ENCODE measurements at places on chromosomes 1 and 21.

- DNase-seq: no peak
Observed at GRCh38 chr1:216081445-216081844, 341.8 kb downstream of the USH2A start.

DNA sequence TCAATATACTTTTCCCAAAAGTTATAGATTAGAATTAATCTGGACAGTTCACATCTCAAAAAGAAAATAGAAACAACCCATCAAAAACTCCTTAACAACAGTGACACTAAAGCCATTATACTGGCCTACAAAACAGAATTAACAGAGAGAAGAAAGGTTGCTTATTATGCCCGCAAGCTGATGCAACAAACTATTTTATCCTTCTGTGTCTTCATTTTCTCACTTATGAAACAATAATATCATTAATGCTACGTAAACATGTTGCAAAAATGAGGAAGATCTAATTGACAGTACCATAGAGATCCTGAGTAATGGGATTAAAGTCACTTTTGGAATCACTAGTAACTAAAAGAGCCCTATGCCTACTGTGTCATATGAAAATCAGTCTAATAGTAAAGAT is 32.6 kb downstream of the LPGAT1 start:
- DNase-seq: no peak

DNA sequence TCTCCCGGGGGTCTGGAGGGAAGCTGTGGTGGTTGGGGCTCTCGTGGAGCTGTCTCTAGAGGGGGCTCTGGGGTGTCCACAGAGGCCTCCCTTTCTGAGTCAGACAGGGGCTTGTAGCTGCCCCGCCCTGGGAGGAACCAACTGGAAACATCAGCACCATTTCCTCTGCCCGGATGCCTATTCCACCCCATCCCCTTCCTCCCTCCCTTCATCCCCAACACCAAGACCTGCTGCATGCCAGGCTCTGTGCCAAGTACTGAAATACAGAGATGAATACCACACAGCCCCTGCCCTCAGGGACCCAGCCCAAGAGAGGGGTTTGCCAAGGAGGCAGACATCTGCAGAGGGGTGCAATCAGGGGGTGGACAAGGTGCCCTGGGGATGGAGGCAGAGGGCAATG is 125.6 kb upstream of the ADAR start:
- no peak for DNase-seq

DNA sequence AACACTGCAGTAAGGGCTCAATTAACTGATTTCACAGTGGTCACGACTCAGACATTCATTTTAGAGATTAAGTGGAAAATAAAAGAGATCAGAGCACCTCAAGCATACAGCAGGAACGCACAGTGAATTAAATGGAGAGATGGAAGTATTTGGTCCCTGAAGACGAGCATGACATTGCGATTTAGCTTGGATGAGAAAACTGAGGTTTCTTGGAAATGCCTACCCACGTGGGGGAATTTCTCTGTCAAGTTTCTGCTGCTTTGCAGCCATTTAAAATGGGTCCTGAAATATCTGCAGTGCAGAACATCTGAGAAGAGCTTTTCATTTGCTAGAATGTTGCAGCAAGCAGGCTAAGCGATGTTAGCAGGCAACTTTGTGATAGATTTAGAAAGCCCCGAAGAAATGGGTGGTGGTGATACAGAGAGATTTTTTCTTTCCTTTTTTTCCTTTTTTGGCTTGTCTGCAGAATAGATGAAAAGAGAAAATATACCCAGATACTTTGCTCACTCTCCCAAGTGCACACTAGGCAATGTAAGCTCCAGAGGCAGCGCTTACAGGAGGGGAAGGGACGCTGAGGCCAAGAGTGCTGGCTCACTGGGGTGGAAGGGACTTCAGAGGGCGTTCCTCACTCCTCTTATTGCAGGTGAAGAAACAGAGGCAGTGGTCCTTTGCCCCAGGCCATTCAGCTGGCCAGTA is 258.0 kb downstream of the KCNJ6 start:
- no peak for DNase-seq
